ENCODE measurements at places on chromosomes 5 and 9. TPM values are rescaled to one million over a fixed set of nuclear protein-coding genes. Genes with fewer than 3 reads are reported as not detected.

- no peak for DNase-seq
Observed at GRCh38 chr5:43643327-43643726, 40.3 kb downstream of the NNT start.

- no peak for DNase-seq
Observed at GRCh38 chr9:98129451-98129881, 10.4 kb upstream of the TRIM14 start.

DNA sequence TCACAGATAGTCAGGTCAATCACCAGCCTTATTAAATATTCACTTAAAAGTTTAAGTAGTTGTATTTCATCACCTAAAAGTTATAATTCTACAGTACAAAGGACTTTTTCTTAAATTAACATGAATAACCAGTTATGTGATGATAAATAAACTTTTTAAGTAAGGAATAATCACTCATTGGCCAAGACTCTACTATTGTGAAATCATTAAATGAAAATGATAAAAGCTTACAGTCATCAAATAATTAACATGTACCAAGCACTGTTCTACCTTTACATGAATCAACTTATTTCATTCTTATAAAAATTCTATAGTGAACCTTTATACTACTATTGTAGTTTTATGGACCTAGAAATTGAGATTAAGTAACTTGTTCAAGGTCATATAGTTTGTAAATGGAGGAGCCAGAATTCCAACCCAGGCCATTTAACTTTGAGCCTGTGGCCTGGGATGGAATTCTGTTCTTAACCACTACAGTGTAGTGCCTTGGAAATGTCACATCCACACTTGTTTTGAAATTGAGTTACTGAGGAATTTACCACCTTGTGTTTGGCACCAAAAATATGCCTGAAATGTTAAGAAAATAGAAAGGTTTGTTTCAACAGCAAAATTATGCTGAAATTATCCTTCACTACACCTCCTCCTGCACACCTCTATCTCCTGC lies 32.8 kb upstream of the MSANTD3 start:
- no peak for DNase-seq

DNA sequence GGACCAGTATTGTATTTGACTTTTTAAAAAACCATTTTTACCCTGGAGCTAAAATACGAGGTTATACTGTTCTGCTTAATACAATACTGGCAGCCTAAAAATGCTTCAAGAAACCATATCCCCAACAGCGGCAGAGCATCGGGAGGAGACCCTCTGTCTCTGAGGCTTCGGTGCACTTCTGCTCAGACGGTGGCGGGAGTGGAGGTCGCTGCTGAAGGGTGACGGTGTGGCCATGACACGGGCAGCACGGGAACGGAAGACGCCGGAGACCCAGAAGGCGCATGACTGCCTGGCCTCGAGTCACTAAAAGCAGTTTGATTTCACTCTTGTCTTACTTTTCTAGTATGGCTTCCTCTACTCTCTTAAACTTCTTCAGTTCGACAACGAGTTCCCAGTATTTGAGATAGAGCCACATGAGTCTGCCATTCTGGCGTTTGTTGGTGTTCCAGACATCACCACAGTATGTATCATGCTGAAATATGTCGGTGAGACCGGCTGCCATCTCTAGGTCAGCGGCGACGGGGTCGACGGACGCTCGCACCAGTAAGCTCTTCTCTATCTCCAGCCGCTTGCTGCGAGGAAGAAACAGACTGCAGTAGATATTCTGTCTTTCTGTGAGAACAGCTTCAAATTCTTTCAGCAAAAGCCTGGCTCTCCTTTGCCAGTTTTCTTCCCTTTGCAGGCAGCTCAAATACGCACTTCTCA lies 12.8 kb downstream of the CCDC127 start:
- DNase-seq = no peak

DNA sequence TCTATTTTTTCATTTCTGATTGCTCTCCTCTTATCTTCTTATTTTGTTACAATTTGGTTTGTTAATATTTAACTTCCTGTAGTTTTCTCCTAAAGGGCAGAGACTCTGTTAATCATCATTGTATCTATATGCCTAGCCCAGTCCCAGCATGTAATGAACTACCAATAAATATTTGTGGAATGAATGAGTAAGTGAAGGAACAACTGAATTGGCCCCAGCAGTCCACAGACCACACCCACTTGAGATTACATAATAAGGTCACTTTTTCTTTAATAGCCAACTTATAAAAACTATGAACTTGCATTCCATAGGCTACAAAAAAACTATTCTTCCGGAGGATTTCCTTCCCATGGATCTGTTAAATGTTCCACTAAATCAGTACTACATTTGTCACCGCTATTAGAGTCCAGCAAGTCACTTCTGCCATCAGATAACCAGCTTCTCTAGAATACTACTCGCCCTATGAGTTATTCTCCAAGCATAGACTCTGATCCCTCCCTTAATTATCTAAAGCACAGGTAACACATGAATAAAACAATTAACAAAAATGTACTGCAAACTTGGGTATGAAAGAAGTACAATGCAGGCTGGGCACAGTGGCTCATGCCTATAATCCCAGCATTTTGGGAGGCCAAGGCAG lies 27.5 kb upstream of the TNPO1 start:
- no peak for DNase-seq

GRCh38 chr9:126461029-126461428 lies 134.4 kb downstream of the MVB12B start:
- no peak for DNase-seq

DNA sequence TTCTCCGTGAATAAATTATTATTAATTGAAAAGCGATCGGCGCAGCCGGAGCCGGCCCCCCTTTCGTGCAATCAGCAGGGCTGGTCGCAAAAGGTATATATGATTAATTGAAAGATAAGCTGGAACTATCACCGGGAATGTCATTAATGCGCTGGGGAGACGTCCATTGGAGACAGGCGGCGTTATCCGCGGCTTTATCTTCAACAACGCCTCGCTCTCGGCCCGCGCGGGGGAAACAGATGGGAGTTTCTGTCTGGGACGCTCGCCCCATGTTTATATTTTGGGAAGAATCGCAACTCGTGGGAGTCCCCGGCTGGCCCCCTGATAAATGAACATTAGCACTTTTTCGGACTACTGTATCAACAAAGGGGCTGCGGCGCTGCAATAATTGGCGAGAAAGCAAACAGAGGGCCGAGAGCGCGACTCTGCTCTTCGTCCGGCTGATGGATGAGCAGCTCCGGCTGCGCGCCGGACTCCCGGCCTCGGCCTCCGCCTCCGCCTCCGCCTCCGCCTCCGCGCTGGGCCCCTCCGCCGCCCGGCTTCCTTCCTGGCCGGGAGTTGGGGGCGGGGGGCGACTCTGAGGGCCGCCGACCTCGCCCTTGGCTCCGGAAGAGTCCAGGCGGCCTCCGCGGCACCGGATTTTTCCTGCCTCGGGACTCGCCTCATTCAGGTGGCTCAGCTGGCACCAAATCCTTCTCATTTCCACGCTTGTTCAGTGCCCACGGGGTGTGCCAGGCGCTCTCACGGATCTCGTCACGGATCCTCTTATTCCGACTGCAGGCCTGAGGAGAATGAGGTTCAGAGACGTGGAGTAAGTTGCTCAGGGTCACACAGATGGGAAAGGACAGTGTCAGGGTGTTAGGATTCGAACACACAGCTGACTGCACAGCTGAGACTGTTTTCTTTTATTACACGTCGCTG lies 3.6 kb upstream of the NKX2-5 start:
- DNase-seq = no peak

DNA sequence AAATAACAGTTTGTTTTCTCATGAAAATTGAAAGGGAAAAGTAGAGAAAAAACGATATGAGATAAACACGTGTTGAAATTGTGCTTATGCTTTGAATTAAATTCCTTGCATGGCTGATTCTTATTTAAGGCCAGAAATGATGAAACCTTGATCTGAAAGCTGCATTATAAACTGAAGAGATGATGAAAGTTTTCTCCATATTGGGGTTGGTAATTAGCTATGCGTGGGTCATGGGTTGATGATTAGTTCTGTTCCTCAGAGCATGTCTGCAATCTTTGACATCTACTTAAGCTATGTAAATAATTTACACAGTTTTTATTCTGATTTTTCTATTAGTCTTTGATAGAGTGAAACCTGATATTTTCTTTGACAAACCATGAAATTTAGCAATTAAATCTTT lies 264.1 kb downstream of the CD180 start:
- no peak for DNase-seq

DNA sequence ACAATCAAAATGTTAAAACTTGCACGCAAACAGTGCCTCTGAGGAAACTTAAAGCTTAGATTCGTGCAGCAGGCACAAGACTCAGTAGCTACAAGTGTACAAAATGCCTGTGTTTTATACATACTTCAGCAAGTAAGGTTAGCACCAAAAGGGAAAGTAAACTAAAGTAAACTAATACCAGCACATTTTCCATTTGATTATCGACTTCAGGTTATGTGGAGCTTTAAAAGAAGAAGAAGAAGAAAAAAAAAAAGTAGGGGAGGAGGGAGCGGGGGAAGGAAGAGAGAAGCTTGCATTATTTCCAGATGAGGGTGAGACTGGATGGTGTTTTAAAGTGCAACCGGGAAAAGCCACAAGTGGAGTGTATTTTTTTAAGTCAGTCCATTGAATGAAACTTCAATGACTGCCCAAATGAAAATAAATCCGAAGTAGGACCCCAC lies 596 bp upstream of the ADAMTS6 start:
- DNase-seq = no peak

DNA sequence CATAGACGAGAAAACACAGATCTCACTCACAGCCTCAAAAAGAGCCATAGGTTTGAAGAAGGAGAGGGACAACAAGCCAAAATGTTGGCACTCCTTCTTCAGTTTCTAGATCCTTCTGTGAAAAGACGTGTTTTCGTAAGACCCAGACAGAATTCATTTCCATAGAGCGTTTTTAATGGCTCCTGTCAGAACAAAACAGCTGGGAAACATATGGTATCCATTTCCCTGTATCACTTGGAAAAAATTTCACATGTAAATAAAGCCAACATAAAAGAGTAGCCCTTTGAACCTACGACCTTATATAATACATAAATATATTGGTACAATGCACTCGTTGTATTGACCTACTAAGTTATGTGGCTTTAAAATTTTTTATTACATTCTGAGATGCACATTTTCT lies 108.1 kb downstream of the SNCAIP start:
- no peak for DNase-seq

DNA sequence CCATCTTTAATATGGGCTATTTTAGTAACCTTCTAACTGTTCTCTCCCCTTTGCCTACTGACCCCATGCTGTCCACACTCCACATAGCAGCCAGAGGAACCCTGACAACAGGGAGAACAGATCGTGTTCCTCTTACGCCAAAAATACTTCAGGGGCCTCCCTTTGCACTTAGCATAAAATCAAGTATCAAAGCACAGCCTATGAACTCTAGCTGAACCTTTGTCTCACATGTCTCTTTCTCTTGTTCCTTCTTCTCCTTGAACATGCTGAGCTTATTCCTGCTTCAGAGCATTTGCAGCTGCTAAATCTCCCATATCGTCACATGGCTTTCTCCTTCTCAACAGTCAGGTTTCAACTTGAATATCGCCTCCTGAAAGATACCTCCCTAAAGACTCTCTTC lies 698.8 kb upstream of the C9orf72 start:
- no peak for DNase-seq

Gene IL4
- total RNA-seq = not detected

Gene SLC2A6
- 5.3 TPM for total RNA-seq

Gene ADAMTSL1
- total RNA-seq = 32.1 TPM

Gene ABLIM3
- 4.1 TPM for total RNA-seq

Gene BTNL3
- total RNA-seq = 38.4 TPM

Gene ATP6V1G1
- 55.3 TPM for total RNA-seq

Gene LCN15
- 3.7 TPM for total RNA-seq
